Left lung (tissue), 14 donors: ENCODE measurements at places on chromosomes 7 and 10.

GRCh38 chr10:86285136-86285790 is 81.3 kb downstream of the GRID1 start:
- no peak for DNase-seq
- no peaks in the 10 kb centered on the region for H3K27me3 ChIP-seq
- H3K4me1 ChIP-seq = no peaks in the 10 kb centered on the region
- no peak overlapping the region for H3K4me3 ChIP-seq
- no peaks in the 10 kb centered on the region for H3K36me3 ChIP-seq

DNA sequence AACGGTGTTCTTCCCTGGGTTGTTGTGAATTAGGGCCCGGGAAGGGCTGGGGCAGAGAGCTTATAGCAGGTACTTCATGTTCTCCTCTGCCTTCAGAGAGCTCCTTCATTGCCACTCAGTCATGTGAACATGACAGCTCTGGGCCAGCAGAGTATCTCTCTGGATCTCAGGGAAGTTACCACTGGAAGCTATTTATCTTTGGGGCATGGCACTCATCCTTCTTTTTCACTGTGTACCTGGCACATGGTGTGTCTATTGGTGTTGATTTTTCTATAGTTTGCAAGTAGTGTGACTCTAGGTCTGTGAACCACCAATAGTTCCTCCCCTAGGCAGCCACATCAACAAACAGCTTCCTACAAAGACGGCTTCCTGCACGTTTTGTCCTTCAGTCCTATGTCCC is 156.6 kb downstream of the PKD1L1 start:
- DNase-seq = no peak
- H3K4me3 ChIP-seq = no peak overlapping the region
- H3K27ac ChIP-seq = no peak overlapping the region
- H3K36me3 ChIP-seq = no peaks in the 10 kb centered on the region

GRCh38 chr10:129101232-129101980 is 365.6 kb upstream of the MGMT start:
- no peaks in the 10 kb centered on the region for H3K27me3 ChIP-seq
- DNase-seq = peak; percentile 44
- H3K4me3 ChIP-seq = no peak overlapping the region
- H3K36me3 ChIP-seq = no peaks in the 10 kb centered on the region
- peaks cover 6% of the 10 kb centered on the region for H3K4me1 ChIP-seq

GRCh38 chr7:46006723-46007122 is 85.7 kb upstream of the IGFBP3 start:
- H3K27me3 ChIP-seq = no peaks in the 10 kb centered on the region
- no peak for DNase-seq
- no peak overlapping the region for H3K4me3 ChIP-seq
- no peak overlapping the region for H3K27ac ChIP-seq

GRCh38 chr7:102234801-102235550 is 51.7 kb upstream of the SH2B2 start:
- H3K4me3 ChIP-seq = no peak overlapping the region
- H3K4me1 ChIP-seq = no peaks in the 10 kb centered on the region
- DNase-seq = no peak
- H3K27me3 ChIP-seq = no peaks in the 10 kb centered on the region
- H3K27ac ChIP-seq = no peak overlapping the region
- peaks cover 81% of the 10 kb centered on the region for H3K36me3 ChIP-seq

DNA sequence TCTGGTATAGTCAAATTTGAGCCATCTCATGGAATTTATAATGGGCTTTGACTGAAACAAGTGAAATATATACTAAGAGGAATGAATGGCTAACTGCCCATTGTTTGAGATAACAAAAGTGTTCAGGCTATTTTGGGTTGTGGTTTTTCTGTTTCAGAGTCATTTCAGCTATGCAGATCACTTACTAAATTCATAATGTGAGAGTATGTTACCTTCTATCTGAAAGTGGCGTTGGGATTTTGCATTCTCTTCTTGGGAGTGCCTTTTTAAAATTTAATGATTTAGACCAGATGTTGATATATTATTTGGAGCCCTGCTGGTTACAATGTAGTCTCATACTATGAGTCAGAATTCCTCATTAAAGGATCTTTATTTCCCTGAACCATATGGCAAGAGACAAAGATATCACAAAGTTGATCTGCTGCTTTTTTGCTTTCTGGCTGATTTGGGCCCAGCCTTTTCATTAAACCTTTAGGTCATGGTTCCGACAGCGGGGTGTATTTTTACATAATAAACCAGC is 10.4 kb downstream of the VCL start:
- DNase-seq = no peak
- H3K4me3 ChIP-seq = no peak overlapping the region
- peaks cover 25% of the 10 kb centered on the region for H3K4me1 ChIP-seq
- no peaks in the 10 kb centered on the region for H3K36me3 ChIP-seq

- peak overlapping the region; percentile 21 for H3K27ac ChIP-seq
- no peaks in the 10 kb centered on the region for H3K36me3 ChIP-seq
- peaks cover 2% of the 10 kb centered on the region for H3K4me1 ChIP-seq
- H3K4me3 ChIP-seq = no peak overlapping the region
- H3K27me3 ChIP-seq = no peaks in the 10 kb centered on the region
These were observed 48.1 kb downstream of the RGS10 start for GRCh38 chr10:119494236-119495020.

- no peak overlapping the region for H3K4me3 ChIP-seq
- H3K27me3 ChIP-seq = no peaks in the 10 kb centered on the region
- peaks cover 37% of the 10 kb centered on the region for H3K4me1 ChIP-seq
- no peak overlapping the region for H3K27ac ChIP-seq
- no peak for DNase-seq
These were observed 48.1 kb downstream of the SGMS1 start for GRCh38 chr10:50575477-50576244.

DNA sequence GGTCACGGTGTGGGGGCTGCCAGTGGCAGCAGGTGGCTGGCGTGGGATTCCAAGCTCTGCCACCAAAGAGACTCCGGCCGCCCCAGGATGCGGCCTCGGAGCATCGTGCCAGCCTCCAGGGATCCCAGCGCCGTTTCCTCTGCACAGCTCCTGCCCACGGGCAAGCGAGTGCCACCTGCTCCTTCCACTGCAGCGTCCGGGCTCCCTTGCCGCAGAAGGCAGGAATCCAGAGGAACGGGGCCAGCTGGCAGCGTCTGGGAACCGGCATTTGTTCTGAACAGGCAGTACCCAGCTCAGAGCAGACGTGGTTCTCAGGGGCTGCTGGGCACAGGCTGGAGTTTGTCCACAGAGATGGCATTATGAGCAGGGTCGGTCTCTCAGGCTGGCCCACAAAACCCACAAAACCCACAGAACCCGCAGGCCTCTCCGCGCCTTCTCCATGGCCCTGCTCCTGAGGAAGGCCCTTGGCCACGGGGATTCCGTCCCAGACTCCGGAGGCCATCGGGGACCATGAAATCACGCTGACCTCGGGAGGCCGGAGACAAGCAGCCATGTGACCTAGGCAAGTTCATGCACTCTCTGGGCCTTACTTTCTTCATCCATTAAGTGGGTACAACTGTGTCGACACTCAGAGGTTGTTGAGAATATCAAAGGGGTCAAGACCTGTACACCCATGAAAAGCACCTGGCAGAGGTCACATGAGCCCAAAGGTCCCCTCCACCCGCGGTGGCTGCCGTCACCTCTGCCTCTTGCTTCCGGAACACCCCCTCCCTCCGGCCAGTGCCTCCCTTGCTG is 72.1 kb upstream of the TNRC18 start:
- H3K27me3 ChIP-seq = no peaks in the 10 kb centered on the region
- H3K27ac ChIP-seq = no peak overlapping the region
- H3K4me3 ChIP-seq = no peak overlapping the region
- DNase-seq = no peak
- H3K4me1 ChIP-seq = peaks cover 39% of the 10 kb centered on the region
- H3K36me3 ChIP-seq = no peaks in the 10 kb centered on the region

- peak; percentile 39 for DNase-seq
- no peak overlapping the region for H3K4me3 ChIP-seq
- H3K27ac ChIP-seq = no peak overlapping the region
- no peaks in the 10 kb centered on the region for H3K27me3 ChIP-seq
- no peaks in the 10 kb centered on the region for H3K36me3 ChIP-seq
These were observed 34.8 kb downstream of the ZMIZ1 start for GRCh38 chr10:79103585-79103984.

DNA sequence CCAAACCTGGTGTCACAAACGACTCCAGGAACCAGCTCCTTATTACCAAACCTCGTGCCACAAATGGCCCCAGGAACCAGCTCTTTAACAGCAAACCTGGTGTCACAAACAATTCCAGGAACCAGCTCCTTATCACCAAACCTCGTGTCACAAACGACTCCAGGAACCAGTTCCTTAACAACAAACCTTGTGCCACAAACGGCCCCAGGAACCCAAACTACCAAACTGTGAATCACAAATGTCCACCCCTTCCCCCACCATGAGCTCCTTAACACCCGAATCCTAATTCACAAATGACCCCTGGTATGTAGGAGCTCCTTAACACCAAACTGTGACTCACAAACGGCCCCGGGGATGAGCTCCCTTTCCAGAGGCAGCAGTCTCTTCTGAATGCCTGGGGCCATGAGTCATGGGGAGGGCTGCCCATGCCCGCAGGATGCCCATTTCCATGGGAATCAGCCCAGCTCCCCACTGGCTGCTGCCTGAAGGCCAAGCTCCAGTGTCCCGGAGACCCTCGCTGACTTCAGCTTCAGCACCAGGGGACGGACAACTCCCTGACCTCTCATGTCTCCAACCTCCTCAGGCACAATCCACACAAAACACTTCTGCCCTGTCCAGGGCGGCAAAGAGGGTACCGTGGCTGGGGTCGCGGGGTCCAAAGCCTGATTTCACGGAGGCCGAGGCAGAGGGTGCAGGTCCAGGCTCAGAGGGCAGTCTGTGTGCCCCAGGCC is 213.1 kb downstream of the ELFN1 start:
- H3K27me3 ChIP-seq = no peaks in the 10 kb centered on the region
- no peak overlapping the region for H3K27ac ChIP-seq
- no peak for DNase-seq

DNA sequence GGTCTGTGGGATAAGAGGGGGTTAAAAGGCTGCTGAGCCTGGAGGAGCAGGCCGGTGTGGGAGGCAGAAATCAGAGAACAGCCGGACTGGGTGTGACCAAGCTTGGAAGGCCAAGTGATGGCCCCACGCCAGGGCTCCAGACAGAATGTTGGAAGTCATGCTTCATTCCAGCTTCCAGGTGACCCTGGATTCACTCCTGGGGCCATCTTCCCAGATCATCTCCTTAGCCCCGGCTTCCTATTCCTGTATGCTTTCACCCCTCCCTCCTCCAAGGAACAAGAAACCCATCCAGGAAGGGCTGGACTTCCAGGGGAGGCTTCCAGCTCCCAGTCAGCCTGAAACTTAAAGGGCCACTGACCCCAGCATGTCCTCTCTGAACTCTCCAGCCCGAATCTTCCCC is 1.0 kb downstream of the INMT start:
- no peaks in the 10 kb centered on the region for H3K27me3 ChIP-seq
- no peaks in the 10 kb centered on the region for H3K36me3 ChIP-seq
- peak overlapping the region; percentile 43 for H3K4me3 ChIP-seq
- DNase-seq = peak; percentile 66
- H3K4me1 ChIP-seq = peaks cover 8% of the 10 kb centered on the region

- no peak overlapping the region for H3K27ac ChIP-seq
- peaks cover 22% of the 10 kb centered on the region for H3K4me1 ChIP-seq
- peak overlapping the region; percentile 26 for H3K4me3 ChIP-seq
- H3K27me3 ChIP-seq = no peaks in the 10 kb centered on the region
These were observed 24.1 kb downstream of the GRIFIN start for GRCh38 chr7:2452074-2452507.
